ENCODE measurements at places on chromosomes 12 and 14.
A peak's percentile ranks its signal among the peaks of the same experiment; 100 is the strongest.

GRCh38 chr12:117030187-117030900 is 68.9 kb downstream of the TESC start:
- DNase-seq, result no peak

GRCh38 chr14:50001999-50002925 is 109.4 kb downstream of the ARF6 start:
- DNase-seq, result peak; percentile 41

- no peak for DNase-seq
Measured at GRCh38 chr12:49023812-49024211, 5.2 kb upstream of the PRKAG1 start.

- DNase-seq, result no peak
Measured at GRCh38 chr12:1540690-1541089, 53.7 kb downstream of the FBXL14 start.

GRCh38 chr14:98684468-98684867 is 587.5 kb downstream of the BCL11B start:
- DNase-seq, result no peak

DNA sequence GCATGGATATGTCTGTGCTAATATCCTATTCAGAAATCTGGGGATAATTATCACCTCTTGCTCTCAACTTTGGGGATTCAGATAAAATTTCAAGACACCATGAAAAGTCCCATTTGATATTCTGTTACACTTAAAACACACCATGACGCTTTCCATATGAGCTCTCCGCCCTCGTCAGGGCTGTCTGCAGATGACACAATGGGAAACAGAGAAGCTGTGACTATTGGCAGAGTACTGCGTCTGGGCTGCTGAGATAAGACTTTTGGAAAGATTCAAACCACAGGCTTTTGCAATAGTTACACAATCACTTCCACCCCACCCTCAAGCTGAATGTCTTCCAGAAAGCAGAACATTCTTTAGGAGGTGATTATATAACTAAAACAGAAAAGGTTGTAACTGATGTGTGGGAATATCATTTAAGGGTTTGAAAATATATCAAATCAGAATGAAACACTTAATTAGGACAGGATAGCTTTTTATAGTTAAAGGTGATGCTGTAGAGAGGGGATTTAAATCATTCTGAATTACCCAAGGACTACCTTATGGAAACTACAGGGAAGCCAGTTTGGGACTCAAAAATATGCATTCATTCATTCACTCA is 75.3 kb upstream of the TMPO start:
- peak; percentile 9 for DNase-seq

GRCh38 chr14:54715239-54715638 is 148.3 kb downstream of the SAMD4A start:
- no peak for DNase-seq

DNA sequence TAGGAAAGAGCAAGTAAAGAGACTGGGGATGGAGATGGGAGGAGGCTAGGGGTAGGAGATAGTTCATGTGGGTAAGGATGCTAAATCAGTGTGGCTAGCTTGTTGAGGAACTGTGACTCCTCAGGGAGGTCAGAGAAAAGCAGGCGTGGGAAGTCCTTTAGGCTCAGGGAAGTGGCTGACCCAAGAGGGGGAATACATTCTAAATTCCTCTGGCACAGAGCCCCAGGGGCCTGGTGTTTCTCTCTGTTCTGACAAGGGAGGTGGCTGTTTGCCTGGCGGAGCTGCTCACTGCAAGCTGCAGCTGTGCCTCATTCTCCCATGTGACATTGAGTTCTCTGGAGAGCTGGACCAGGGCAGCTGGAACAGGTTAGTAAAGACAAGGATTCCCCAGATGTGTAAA is 152.2 kb upstream of the SLC38A2 start:
- DNase-seq, result no peak

- DNase-seq, result no peak
Measured at GRCh38 chr14:31881531-31882310, 195.4 kb upstream of the ARHGAP5 start.

DNA sequence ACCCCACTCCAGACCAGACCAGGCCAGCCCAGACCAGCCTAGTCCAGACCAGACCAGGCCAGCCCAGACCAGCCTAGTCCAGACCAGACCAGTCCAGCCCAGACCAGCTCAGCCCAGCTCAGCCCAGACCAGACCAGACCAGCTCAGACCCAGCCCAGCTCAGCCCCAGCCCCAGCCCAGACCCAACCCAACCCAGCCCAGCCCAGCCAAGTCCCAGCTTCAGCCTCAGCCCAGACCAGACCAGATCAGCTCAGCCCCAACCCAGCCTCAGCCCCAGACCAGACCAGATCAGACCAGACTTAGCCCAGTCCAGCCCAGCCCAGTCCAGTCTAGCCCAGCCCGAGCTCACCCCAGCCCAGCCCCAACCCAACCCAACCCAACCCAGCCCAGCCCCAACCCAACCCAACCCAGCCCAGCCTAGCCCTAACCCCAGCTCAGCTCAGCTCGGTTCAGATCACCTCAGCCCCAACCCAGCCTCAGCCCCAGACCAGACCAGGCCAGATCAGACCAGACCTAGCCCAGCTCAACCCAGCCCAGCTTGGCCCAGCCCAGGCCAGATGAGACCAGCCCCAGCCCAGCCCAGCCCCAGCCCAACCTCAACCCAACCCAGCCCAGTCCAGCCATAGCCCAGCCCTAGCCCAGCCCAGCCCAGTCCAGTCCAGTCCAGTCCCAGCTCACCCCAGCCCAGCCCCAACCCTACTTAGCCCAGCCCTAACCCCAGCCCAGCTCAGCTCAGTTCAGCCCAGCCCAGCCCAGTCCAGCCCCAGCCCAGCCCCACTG is 204.7 kb downstream of the BCL11B start:
- no peak for DNase-seq

DNA sequence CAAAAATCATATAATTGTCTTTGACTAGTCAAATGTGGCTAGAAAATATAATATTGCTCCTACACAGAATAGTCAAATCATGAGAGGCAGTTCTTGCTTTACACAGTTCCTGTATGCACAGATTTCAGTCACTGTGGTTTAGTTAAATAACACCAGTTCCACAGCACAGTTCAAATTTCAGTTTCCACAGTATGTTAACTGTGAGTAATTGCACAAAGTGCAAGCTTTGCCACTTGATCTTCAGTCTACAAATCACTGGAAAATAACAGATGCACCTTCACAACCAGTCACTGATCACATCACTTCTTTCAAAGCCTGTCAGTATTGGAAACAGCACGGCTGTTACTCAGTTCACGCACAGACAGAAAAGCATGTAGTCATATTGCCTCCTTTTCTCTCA is 38.7 kb downstream of the KCNH5 start:
- DNase-seq, result no peak

DNA sequence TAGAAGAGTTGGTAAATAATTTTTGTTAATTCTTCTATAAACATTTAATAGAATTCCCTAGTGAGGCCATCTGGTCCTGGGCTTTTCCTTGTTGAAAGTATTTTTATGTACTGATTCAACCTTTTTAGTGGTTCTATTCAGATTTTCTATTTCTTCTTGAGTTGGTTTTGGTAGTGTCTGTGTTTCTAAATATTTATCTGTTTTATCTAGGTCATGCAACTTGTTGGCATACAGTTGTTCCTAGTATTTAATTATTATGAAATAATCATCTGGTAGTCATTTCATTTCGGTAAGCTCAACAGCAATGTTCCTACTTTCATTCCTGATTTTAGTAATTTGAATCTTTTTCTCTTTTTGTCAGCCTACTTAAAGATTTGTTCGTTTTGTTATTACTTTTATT is 234.1 kb upstream of the GARIN2 start:
- DNase-seq, result no peak

- no peak for DNase-seq
Measured at GRCh38 chr14:65263177-65263788, 149.2 kb upstream of the FUT8 start.

DNA sequence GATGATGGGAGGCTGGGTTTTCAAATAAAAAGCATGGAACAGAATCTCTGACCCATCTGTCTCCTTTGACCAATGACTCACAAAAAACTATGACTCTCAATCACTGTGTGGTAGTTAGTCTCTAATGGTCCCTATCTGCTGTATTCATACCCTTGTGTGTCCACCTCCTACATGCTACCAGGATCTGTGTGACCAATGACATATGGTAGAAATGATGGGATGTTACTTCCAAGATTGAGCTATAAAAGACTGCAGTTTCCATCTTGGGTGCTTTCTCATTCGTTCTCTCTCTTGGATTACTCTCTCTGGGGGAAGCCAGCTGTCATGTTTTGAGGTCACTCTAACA is 144.7 kb upstream of the BTG1 start:
- no peak for DNase-seq

DNA sequence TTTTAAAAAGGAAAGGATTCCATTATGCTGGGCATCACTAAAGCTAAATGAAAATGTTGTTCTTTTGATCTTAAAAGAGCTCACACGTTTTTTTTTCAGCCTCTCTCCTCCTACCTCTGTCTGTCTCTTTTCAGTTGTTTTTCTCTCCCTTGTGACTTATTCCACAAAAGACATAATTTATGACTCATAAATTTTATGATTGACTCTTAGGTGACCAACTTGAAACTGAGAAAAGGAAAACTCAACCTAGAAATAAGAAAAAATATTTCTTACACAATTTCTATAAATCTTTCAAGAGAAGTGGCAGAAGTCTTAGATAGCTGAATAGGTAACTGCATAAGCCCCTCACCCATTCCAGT is 227.7 kb upstream of the DDHD1 start:
- DNase-seq, result no peak

- no peak for DNase-seq
Measured at GRCh38 chr12:87381742-87382141, 647.5 kb downstream of the C12orf50 start.

DNA sequence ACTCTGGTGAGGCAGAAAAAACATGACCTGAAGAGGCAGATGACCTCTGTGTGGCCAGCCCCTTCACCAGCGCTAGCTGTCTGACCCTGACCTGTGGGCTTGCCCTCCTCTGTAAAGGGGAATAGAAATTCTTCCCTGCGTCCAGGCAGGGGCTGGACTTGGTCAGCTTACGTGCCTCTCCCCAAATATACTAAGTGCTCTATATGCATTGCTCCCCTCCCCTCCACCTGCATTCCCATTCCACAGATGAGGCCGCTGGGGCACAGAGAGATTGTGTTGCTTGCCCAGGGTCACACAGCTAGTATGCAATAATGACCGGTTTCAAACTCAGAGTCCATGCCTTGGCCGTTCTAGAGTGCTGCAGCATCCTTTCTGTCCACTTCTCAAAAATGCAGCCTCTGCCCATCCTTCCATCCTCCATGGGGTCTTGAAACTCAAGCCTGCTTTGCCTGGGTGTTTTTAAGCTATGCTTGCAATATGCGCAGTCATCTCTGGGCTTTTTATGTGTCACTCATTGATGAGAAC is 303.9 kb downstream of the CACNA1C start:
- no peak for DNase-seq

GRCh38 chr14:55099756-55100155 is 29.3 kb upstream of the LGALS3 start:
- DNase-seq, result no peak

- DNase-seq, result peak; percentile 18
Measured at GRCh38 chr12:57127101-57127725, 1.1 kb upstream of the LRP1 start.

DNA sequence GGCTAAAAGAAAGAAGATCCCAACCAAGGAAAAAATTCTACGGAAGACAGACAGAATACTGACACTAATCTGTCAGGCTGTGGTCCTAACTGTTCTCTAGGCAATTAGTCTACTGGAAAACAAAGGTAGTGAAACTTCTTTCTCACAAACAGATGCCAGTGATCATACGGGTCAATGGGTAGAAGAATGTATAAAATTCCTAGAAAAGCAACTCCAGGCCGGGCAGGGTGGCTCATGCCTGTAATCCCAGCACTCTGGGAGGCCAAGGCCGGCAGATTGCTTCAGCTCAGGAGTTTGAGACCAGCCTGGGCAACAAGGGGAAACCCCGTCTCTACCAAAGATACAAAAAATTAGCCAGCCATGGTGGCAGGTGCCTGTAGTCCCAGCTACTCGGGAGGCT is 64.8 kb downstream of the HECTD4 start:
- no peak for DNase-seq

- no peak for DNase-seq
Measured at GRCh38 chr12:117890137-117890536, 78.7 kb downstream of the KSR2 start.

GRCh38 chr14:65042731-65043372 is 56.2 kb downstream of the FNTB start:
- no peak for DNase-seq

DNA sequence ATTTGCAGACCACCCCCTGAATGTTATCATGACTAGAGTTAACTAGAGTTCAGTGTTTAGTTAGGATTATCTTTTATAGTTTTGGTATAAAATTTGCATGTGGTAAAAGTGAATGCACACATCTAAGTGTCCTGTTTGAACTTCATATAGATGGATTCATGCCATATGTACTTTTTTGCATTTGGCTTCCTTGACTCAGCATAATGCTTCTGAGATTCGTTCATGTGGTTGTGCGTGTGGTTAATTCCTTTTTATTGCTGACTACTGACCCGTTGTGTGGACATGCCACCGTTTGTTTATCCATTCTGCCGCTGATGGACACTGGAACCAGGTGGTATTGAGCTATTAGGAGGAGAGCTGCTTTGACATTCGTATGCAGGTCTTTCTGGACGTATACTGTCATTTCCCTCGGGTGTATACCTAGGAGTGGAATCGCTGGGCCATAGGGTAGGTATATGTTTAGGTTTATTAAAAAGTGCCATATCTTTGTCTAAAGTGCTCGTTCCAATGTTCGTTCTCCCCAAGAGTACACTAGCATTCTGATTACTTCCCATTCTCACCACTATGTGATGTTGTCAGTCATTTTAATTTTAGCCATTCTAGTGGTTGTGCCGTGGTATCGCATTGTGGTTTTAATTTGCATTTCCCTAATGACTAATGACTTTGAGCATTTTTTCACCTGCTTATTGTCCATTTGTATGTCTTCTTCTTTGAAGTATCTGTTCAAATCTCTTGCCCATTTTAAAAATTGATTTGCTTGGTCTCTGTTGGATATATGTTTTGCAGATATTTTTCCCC is 37.7 kb downstream of the RIN3 start:
- DNase-seq, result no peak

GRCh38 chr14:95123891-95124579 is 33.3 kb downstream of the DICER1 start:
- DNase-seq, result no peak

- no peak for DNase-seq
Measured at GRCh38 chr14:74308695-74309094, 6.0 kb upstream of the ABCD4 start.

Data from stimulated activated CD4-positive, alpha-beta T cell treated with anti-CD3 and anti-CD28 coated beads, Interleukin-2, amount 100 ng/mL, for 48 hours (primary cell).